ENCODE measurements at places on chromosomes 12 and 14.

DNA sequence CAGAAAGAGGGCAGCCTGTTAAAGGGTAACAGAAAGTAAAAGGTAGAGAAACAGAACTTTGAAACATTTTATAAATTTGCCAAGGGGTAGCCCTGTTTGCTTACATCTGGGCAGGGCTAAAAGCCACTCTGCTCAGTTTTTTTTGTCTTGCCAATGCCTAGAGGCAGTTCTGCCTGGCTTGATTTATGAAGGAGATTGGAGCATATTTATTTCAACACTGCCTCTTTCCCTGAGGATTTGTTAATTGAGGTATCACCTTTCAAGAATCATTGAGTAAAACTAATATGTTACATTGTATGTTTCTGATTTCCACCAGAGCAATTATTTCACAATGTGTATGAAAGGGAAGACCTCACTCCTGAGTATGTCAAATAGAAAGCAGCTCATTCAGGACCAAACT is 160.8 kb downstream of the GXYLT1 start:
- no peak for DNase-seq

GRCh38 chr12:91173124-91173523 is 9.5 kb downstream of the DCN start:
- DNase-seq = no peak

- DNase-seq = no peak
Measured at GRCh38 chr12:26790645-26790994, 42.4 kb downstream of the ITPR2 start.

GRCh38 chr12:91964501-91964900 is 181.1 kb downstream of the BTG1 start:
- DNase-seq = no peak

- no peak for DNase-seq
Measured at GRCh38 chr12:106917503-106917902, 38.2 kb upstream of the TMEM263 start.

Data from left forelimb (tissue), 1 donor.